ENCODE measurements at places on chromosomes 6 and 20.

DNA sequence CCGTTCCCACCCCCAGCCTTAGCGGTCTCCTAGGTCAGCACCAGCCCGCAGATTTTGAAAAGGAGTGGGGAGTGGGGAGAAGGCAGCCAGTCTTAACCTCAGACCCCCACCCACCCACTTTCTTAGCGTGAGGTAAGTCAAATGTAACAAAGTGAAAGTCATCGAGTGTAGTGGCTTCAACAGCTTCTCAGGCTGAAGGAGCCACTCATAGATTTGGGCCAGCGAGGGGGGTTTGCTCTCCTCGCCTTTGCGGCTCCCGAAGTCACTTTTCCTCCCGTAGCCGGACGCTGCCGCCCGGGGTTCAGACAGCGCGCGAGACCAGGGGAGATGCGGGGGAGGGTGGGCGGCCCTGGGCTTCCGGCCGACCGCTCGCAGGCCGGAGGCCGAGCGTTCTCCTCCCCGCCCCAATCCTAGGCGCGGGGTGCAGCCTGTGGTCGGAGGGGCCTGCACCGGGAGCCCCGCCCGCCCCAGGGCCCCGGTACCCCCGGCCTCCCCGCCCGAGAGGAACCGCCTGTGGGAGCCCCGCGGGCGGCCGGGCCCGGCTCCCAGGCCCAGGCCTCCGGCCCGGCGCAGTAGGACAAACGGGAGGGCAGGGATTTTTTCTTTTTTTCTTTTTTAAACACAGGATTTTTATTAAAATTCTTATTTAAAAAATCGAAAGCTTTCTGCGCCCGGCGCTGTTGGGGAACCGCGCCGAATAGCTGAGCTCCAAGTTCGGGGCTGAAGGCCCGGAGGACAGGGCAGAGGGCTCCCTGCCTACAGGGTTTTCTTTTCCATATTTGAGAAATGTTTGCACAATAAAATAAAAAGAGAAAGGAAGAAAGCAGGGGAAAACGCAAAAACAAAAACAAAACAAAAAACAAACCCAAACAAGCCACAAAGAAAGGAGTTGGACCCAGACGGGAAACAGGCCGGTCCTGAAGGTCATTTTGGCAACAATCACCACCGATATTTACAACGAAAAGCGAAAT, 3.2 kb downstream of the NKX2-2 start:
- DNase-seq, result no peak

- no peak for DNase-seq
Observed at GRCh38 chr6:18444111-18444510, 57.0 kb downstream of the RNF144B start.

DNA sequence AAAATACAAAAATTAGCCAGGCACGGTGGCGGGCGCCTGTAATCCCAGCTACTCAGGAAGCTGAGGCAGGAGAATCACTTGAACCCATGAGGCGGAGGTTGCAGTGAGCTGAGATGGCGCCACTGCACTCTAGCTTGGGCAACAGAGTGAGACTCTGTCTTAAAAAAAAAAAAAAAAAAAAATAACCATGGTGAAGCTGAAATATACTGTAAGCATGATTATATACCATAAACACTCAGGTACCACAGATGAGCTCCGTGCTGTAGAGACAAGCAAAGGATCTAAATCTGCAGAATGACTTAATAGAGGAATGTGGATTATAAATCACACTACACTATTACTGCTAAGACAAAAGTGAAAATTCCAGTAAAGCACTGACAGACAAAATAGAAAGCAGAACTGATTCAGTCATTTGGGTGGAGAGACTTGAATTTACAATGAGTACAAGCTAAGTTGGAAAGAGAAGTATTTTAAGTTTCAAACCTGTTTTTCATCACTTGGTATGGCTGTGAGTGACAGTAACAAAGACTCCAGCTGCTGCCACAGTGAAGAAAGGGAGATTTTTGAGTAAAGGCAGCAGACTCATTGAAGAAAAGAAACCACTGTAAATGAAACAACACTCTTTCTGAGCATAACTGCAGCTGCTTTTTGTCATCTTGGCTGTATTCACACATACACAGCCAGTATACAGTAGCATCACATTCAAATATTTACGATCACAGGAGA, 322.1 kb downstream of the RNGTT start:
- peak; percentile 11 for DNase-seq

GRCh38 chr20:50799176-50799889, 4.5 kb downstream of the BCAS4 start:
- no peak for DNase-seq

DNA sequence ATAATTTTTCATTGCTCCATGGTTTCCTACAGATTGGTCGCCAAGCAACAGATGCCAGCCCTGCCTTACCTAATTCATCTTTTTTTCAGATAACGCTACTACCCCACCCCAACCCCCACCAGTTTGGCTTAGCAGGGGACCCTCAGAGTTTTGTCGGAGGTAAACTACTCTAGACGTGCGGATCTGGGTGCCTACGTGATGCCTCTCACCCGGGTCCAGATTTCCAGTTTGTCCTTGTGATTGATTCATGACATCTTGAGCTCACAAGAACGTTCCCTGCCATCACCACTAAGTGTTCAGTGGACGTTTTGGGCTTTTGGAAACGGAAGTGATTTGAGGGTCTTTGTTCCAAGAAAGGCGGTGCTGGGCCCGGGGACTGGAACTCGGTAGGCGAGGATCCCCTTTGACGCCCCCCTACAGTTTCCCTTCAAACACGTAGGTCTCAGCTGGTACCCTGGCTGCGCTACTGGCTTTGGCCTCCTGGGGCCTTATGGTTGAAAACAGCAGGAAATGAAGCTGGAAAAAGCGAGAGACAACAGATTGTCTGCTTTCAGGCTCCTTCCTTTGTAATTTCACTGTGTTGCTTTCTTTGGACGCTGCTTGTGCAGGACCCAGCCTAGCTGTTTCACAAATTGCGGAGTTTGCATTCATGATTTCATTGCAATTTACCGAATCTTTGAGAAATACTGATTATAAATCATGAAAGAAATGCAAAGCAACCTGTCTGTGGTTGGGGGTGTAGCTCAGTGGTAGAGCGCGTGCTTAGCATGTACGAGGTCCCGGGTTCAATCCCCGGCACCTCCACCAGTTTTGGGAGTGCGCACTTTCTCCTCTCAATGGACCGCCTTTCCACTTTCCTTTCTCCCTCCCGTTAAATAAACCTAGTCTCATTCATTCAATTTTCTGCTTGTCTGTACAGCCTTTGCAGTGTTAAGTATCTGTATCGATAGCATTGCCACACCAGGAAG, 81.0 kb downstream of the GPX5 start:
- DNase-seq, result no peak

DNA sequence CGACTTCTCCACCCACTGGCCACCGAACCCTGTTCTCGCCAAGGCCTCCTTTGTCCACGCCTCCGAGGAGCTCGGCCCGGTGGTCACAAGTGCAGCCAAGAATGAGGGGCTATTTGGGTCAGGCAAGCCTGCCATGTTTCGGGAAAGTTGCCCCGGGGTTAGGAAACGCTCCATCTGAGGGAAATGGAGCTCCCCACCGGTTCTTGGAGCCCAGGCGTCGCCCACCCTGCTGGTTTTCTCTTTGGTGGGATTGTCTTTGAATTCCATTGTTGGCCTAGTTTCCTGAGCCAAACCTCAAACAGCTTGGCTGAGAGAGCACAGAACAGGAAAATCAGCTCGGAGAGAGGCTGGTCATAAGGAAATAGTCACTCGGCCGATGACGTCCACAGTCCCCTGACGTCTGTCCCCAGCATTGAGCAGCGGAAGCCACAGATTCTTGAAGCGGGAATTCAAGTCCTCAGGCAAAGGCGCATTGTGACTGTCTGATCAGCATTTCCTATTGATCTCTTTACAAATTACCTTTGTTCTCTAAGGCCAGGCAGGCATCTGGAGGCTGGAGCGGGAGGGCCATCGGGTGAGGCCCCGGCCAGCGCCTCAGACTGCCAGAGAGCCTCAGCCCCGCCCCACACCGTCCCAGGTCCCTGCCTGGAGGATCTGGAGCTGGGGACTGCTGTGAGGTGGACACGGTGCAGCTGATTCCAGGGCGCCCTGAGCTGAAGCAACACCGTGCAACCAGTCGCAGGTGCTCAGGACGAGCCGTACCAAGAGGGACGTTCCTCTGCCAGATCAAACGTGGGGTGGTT, 138.6 kb downstream of the DLL1 start:
- DNase-seq, result no peak

GRCh38 chr6:76792394-76792793, 670.9 kb downstream of the HTR1B start:
- peak; percentile 10 for DNase-seq

GRCh38 chr20:49657118-49657901, 56.4 kb downstream of the B4GALT5 start:
- peak; percentile 44 for DNase-seq

DNA sequence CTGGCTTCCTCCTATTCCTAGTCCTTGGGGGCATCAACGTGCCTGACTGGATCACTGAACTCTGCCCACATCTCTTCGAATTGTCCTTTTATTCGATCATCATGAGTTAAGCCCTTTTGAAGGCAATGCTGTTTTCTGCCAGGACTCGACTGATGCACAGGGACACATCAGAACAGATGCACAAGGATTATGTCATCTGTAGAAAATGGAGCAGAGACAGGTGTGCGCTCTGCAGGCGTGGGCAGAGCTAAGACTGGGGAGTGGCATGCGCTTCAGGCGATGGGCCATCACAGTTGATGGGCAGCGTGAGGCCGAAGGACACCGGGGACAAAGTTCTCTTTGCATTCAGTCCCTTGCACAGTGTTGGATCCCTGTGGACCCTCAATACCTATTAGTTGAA, 13.1 kb downstream of the GABRR1 start:
- DNase-seq, result no peak

GRCh38 chr20:46137816-46138215, 19.7 kb downstream of the CD40 start:
- no peak for DNase-seq

GRCh38 chr6:25010902-25011625, 75.3 kb upstream of the RIPOR2 start:
- DNase-seq, result no peak

DNA sequence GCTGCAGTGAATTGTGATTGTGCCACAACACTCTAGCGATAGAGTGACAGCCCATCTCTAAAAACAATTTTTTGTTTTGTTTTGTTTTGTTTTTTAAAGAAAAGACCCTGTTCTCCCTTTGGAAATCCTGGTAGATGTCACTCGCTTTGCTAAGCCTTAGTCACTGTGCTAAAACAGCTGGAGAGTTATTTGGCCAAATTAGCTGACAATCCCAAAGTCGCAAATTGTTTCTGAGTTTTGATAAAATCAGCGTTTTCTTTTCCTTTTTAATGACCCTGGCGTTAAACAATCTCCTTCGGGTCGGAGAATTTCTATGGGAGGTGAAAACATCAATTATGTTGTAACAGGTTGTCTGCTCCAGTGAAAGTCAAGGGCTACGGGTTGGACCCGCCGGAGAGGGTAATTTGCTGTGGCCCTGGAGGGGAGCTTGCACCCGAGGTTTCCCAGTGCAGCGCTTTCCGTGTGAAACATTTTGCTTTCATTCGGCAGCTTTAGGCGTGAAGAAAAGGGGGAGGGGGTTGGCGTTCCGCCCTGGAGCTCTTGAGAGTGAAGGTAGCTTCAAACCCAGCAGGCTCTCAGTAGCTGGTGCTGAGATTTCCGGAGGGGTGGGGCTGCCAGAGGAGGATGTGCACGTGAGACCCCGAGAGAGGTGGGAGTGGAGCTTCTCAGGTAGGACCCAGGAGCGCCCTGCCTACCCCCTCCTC, 296.6 kb downstream of the PHACTR1 start:
- no peak for DNase-seq

DNA sequence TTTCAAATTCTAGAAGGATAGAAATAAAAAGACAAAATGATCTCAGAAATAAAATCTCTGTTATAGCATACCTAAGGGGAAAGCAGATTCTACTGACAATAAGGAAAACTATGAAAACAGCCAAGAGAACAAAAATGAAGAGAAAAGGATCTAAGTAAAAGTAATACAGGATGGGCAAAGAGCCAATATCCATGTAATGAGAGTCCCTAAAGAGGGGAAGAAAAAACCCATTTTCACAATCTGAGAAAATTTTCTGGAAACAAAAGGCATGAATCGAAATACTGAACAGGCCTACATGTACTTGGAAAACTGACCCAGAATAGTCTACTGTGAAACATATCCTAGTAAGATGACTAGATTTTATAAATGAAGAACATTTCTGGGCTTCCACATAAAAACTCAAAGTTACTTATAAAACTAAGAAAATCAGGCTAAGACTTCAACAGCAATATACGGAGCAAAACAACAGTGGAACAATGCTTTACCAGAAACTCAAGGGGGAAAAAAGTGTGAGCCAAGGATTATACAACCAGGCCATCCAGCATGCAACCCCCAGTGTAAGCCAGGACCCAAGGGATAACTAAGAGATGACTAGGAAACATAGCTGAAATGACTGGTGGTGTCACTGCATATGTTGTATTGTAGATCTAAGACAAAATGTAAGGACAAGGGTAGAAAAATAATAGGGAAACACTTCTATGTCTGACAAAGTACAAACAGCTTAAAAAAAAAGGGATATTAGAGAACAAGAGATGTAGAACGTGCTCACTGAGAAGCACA, 10.2 kb downstream of the NAPB start:
- DNase-seq, result no peak

DNA sequence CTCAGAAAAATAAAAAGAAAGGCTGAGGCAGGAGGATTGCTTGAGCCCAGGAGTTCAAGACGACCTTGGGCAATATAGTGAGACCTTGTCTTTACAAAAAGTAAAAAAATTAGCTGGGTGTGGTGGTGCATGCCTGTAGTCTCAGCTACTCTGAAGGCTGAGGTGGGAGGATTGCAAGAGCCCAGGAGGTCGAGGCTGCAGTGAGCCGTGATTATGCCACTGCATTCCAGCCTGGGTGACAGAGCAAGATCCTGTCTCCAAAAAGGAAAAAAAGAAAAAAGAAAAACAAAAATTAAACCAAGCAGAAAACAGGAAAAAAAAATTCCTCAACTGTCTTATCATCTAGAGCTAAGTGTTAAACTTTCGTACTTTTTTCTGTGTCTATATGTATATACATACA, 12.4 kb upstream of the SRSF3 start:
- no peak for DNase-seq

DNA sequence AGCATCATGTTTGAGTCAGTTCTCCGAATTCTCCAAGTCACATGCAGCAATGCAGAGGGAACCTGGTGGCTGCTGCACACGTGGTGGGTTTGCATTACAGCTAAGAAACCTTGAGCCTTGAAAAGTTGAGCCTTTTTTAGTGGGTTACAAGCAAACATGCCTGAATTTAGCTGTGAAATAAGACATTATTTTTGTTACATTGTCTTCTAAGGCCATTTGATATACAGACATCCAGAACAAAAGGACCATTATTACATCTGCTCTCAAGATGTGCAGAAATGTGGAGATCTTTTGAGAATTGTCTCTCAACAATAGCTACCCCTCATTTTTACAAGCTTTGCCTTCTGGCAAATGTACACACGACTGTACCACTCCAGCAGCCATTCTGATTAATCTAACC, 720.5 kb upstream of the SLC35B3 start:
- no peak for DNase-seq

- no peak for DNase-seq
Observed at GRCh38 chr20:33507461-33507860, 17.6 kb downstream of the CBFA2T2 start.

GRCh38 chr20:48214601-48215000, 429.3 kb upstream of the SULF2 start:
- DNase-seq, result no peak

Measured in GM04504 (cell line).